Activated CD4-positive, alpha-beta T cell treated with anti-CD3 and anti-CD28 coated beads for 1 hour (primary cell): ENCODE measurements at places on chromosomes 16 and 17.

GRCh38 chr16:65481956-65482355 is 360.1 kb upstream of the CDH11 start:
- no peak for DNase-seq

DNA sequence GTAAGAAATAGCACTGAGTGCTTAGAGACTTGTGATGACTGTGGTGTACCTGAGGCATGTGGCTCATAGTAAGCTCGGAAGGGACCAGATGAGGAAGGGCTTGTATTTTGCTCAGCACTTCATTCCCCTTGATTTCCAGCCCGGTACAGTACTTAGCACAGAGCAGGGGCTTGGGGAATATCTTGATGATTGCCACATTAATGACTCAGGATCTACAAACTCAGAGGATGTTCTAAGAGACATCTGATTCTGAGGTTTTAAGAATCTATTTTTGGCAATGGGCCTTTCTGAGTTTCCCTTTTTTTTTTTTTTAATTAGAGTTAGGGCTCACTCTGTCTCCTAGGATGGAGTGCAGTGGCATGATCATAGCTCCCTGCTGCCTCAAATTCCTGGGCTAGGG is 9.1 kb downstream of the ASPHD1 start:
- no peak for DNase-seq

DNA sequence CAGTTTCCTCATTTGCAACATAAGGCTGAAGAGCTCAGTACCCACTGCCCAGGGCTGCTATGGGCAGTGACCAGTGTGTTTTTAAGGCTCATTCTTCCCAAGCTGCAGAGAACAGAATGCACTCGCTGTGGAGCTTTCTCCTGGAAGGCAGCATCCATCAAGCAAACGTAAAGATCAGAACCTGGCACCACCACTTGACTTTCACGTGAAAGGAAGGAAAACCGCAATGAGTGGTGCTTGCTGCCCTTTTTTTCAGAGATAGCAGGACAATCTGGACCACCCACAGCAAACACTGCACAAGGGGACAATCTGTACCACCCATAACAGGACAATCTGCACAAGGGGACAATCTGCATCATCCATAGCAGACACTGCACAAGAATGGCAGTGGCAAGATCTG is 11.2 kb downstream of the CSNK1D start:
- no peak for DNase-seq

DNA sequence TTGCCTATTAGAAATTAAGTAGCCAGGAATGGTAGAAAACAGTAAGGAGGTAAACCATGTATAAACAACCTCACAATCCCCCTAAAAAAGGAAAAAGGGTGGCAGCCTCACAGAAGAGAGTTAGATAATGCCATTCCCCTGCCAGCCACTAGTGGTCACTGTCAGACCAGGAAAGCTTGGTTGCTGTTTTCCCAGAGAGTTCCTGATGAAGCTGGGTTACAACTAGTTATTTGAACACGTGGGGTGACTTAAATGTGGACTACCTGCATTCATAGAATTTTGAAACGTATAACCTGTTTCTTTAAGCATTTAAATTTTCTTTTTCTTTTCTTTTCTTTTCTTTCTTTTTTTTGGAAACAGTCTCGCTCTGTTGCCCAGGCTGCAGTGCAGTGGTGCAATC is 5.8 kb downstream of the GPRC5C start:
- no peak for DNase-seq

- no peak for DNase-seq
Measured at GRCh38 chr16:48535369-48535787, 74.6 kb downstream of the N4BP1 start.

DNA sequence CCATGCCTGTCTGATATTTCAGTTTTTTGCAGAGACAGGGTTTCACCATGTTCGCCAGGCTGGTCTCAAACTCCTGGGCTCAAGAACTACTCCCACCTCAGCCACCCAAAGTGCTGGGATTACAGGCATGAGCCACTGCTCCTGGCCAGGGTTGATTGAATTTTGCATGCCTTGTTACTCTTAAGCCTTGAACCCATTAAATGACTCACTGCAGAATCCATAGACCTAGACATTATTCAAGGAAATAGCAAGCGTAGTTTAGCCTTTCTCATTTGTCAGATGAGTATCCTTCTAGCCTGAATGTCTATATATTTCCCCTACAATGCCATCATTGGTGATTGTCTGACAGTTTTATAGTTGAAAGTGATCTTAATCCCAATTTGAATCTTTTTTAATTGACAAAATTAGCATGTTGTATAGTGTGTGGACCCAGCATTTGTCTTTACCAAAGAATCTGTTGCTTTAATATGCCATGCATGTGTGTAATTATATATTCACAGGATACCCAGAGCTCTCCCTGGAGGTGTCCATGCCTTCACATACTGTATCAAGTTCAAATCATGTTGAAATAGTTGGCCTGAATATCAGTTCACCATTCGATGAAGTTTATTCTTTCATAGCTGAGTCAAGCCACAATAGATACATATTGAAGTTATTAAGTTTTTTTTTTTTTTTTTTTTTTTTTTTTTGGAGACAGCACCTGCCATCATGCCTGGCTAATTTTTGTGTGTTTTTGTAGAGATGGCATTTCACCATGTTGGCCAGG is 321.0 kb downstream of the CPPED1 start:
- no peak for DNase-seq

GRCh38 chr16:22721511-22722100 is 92.4 kb upstream of the HS3ST2 start:
- no peak for DNase-seq

DNA sequence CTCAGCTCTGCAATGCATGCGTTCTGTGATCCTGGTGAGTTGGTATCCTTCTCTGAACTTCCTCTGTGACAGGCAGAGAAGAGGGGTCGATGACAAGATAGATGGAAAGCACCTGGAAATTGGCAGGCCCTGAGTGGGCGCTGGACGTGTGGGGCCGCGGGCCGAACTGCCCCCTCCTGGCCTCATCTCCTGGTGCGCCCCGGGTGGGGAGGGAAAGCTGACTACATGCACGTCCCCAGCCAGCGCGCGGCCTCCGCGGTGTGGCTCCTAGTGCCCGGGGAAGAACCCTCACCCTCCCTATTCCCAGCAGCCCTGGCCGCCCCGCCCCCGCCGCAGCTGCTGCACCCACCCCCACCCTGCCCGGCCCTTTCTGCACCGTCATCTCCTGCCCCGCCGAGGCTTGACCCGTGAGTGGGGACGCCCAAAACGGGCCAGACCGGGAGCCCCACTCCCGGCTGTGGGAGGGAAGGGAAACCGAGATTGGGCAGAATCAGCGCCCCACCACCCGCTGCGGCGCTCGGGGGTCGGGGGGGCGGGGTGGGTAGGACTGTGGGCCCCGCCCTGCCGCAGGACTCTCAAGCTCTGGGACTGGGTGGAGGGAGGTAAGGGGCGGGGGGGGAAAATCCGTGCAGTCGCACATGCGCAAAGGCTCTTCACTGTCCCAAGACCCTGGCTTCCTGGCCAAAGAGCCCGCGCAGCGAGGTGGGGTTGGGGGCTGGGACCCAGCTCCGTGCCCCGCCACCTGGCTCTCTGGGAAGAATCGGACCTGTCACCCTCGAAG is at the start of gene NOL3:
NOL3 (plus strand) TSS at position 371 of the 781 bp plus-strand sequence.
- no peak for DNase-seq

- DNase-seq: no peak
Measured at GRCh38 chr16:12350945-12351344, 374.4 kb downstream of the SNX29 start.

GRCh38 chr16:69840975-69841374 is 78.8 kb downstream of the WWP2 start:
- no peak for DNase-seq

DNA sequence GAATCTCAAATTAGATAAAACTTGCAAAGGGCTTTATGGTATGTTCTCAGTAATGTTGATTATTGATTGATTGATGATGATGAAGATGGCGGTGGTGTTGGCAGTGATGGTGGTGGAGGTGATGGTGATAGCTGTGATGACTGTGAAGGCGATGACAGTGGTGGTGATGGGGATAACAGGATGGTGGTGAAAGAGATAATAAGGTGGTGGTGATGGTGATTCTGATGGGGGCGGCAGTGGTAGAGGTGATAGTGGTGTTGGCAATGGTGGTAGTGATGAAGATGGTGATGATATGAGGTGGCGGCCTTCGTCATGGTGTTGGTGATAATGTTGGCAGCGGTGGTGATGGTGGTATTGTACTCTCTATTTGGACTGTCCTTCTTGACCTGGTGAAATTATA is 238.3 kb downstream of the XYLT1 start:
- no peak for DNase-seq

DNA sequence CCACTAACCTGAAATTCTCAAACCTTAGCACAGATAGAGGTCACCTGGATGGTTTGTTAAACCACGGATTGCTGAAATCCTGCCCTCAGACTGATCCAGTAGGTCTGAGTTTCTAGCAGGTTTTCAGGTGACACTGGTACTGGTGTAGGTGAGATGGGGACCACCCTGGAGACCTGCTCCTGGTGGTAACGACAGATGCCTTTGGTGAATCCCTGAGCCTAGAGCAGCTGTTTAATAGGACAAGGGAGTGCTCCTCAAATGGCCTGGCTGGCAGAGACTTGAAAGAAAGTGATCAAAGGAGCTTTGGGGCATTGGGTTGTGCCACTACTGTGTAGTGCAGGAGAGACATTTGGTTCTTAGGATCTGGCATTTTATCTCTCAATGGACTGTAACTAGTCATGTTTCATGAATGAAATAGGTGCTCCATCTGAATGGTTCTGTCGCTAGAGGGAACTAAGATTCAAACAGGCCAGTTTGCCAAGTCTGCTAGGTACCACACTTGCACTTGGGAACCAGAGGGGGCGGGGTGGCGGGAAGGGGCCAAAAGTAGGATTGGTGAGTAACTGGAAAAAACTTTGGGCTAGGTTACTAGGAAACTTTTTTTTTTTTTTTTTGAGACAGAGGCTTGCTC is 2.9 kb upstream of the IFI35 start:
- no peak for DNase-seq

- no peak for DNase-seq
Measured at GRCh38 chr17:76445697-76446448, 7.1 kb downstream of the UBE2O start.

DNA sequence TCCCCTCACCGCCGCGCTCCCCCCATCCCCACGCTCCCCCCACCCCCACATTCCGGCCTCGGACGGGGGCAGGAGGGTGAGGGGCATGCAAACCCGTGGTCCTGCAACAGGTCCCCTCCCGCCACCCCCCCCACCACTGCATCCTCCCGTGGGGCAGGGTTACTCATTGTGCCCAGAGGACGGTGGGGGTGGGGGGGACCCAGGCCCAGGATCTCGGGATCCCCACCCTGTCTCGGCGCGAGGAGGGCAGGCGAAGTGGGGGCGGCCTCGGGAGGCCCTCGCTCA is 8.5 kb downstream of the SLC22A31 start:
- no peak for DNase-seq
